Thymus (tissue), 14 donors: ENCODE measurements at places on chromosomes 11 and 22.

DNA sequence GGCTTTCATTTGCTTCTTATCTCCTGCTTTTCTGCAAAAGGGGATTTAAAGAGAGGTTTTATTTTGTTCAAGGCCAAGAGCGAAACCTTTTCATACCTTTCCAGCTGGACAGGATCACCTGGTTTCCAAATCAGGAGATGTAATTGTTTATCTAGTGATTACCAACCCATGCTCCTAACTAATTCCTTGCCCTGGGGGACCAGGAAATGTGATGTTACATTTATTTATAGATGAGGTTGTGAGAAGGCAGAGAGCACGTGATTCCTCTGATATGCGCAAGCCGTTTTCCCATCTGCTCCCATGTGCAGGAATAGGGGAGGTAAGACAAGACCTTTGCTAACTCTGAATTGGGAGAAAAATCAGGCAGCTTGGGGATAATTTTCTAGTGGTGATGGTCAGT, 507.2 kb upstream of the LARGE1 start:
- no peak for DNase-seq

DNA sequence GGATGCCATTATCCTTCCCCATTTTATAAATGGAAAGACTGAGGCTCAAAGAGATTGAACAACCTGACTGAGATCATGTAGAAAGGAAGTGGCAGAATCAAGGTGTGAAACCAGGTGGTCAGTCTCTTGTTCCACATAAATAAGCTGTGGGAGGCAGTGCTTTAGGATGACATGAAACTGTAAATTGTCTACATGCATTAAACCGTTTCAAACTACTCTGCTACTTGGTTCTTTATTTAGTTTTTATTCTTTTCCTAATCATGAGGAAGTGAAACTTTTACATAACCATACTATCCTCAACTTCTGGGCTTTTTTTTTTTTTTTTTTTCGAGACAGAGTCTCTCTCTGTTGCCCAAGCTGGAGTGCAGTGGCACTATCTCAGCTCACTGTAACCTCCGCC, 34.9 kb downstream of the CADM1 start:
- no peak for DNase-seq

GRCh38 chr11:8263109-8263768, 439 bp downstream of the LMO1 start:
- no peak for DNase-seq

GRCh38 chr11:85109141-85109540, 518.0 kb downstream of the DLG2 start:
- no peak for DNase-seq

GRCh38 chr11:132072044-132072857, 701.8 kb downstream of the NTM start:
- no peak for DNase-seq

GRCh38 chr11:106281455-106282173, 204.2 kb downstream of the AASDHPPT start:
- no peak for DNase-seq

- DNase-seq = no peak
Observed at GRCh38 chr11:130514316-130514715, 65.9 kb downstream of the ADAMTS15 start.

GRCh38 chr11:11786771-11787170, 55.0 kb upstream of the USP47 start:
- no peak for DNase-seq

DNA sequence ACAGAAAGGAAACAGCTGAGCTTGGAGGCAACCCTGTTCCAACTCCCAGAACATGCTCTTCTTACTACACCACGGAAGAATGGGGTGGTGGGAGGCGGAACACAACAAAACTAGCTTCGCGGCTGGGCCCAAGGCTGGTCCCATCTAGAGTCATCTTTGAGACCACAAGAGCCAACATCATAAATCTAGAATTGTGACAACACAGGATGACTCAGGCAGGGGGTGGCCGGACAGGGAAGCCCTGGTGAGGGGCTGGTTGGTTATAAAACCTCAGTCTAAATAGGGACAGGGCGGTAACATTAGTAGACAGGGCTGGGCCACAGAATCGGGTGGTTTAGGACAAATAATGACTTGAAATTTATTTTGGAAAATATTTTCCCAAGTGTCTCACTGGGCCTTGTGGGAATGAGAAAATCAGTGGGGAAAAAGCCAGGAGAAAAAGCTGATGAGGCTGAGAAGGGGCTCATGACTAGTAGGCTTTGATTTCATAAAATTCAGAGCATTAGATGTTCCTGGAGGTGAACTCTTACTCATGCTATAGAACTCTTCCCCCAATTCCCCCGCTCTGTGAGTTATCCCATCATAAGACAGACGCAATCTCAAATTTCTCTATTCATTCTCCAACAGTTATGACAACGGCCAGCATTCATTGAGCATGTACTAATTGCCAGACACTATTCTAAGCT, 151.8 kb upstream of the TIMP3 start:
- DNase-seq = no peak

- DNase-seq = no peak
Observed at GRCh38 chr22:39257901-39258475, 13.2 kb upstream of the PDGFB start.

GRCh38 chr11:125322289-125322688, 157.7 kb downstream of the PKNOX2 start:
- DNase-seq = no peak

- DNase-seq = no peak
Observed at GRCh38 chr11:8067567-8067928, 13.5 kb upstream of the TUB start.

DNA sequence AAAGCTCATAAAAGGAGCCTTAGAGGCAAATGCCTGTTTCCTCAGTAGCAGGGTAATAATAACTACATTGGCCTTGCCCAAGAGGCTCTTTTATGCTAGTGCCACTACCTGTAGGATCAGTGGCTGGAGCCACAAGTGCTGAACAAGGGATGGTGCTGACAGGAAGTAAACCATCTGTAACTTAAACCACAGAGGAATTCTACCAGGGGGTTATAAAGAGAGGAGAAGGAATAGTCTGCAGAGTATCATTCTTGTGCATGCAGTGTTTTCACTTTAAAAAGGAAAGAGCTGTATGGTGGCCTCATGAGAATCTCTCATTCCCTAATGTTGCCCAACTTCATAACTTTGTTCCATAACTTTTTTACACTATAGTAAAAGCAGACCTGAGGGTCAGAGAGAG, 168.1 kb downstream of the DBX1 start:
- no peak for DNase-seq

DNA sequence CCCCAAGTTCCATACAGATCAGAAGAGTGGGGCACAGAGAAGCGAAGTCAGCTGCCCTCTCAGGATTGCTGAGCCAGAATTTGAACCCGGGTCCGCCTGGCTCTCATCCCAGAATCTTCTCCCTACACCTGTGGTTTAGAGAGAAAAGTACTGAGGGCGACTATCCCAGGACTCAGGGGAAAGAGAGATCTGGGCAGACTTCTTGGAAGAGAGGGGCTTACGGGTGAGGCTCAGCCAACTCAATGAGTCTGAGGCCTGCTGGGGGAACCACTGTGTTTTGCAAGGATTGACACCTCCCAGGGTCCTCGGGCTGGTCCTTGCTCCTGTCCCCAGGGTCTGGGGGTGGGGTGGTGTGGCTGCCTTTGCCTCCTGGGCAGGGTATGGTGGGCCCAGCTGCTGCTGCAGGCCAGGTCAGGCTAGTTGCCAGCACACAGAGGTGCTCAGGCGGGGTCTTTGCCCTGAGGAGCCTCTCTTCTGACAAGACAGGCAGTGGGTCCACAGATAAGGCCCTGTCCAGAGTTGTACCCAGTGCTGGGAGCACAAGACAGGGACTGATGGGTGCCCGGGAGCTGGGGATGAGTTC, 1.2 kb downstream of the CAPN5 start:
- DNase-seq = no peak

- no peak for DNase-seq
Observed at GRCh38 chr11:10041332-10041731, 252.7 kb downstream of the SBF2 start.

- no peak for DNase-seq
Observed at GRCh38 chr11:8205566-8205965, 36.7 kb upstream of the RIC3 start.

GRCh38 chr11:108715239-108715638, 50.4 kb downstream of the DDX10 start:
- DNase-seq = no peak

- no peak for DNase-seq
Observed at GRCh38 chr11:19193916-19194315, 7.9 kb downstream of the CSRP3 start.

- no peak for DNase-seq
Observed at GRCh38 chr11:92302770-92303169, 78.2 kb downstream of the FAT3 start.

DNA sequence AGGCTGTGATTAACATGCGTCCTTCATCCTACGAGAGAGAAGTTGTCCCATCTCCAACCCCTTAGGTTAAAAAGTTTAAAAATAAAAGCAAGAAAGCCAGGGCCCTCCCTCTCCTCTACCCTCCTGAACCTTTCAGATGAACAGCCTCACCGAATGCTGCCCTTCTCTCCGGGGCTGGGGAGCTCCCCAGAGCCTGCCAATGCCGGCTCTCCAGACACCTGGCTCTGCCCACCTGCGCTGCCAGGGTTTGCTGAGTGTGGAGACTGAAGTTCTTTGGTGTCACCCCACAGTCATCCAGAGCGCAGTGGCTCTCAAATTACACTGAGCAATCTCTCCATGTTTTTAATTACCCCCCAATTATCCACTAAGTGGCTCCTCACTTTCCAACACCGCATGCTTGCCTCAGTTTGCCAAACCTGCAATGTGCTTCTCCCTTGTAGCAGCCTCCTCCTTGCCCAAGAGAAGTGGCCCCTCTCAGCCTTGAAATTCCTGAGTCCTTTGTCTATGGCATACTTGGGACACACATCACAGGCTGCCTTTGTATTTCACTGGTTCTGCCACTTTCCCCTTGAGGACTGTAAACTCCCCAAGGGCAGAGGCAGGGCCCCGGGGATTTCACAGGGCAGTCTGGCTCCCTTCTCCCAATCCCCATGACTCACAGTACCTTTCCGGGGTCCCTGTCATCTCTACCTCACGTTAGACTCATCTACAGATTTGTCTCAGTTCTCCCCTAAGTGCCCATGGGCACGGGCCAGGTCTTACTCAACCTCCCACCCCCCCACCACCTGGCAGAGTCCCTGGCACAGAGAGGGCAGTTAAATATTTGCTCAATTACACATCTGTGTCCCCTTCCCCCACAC, 2.0 kb downstream of the MYH9 start:
- peak; percentile 36 for DNase-seq

DNA sequence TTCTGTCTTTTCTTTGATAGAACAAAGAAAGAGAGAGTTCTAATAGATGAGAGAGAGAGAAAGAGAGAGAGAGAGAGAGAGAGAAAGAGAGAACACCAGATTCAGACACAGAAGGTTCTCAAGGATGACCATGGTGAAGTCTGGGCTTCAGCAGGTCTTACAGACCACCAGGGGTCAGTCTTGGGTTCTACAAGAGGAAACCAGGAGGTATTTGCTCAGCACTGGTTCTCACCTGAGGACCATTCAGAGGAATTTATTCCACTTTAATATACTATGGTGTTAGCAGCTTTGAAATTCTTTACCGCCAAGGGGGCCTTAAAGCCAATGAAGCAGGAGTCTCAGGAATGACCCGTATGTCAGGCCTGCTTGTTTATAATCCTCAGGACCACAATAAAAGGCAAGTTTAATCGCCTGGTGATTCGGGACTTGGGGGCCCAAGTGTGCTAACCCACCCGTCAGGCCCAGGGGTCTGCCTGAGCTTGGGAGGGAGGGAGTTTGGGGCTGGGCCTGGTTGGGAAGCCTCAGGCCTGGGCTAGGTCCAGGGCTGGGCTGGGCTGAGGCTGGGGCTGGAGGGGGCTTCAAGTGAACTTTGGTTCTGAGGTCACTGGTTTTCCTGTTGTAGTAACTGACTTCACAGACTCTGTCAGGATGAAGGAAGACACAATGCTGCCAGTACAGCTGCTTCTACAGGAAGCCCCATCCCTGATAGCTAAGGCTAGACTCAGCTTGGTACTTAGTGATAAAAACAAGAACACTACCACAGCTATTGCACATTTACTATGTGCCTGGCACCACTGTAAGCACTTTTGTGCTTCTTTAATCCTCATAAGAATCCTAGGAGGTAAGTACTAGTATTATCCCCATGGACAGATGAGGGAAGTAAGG, 179.2 kb upstream of the ZBED5 start:
- DNase-seq = peak; percentile 19

DNA sequence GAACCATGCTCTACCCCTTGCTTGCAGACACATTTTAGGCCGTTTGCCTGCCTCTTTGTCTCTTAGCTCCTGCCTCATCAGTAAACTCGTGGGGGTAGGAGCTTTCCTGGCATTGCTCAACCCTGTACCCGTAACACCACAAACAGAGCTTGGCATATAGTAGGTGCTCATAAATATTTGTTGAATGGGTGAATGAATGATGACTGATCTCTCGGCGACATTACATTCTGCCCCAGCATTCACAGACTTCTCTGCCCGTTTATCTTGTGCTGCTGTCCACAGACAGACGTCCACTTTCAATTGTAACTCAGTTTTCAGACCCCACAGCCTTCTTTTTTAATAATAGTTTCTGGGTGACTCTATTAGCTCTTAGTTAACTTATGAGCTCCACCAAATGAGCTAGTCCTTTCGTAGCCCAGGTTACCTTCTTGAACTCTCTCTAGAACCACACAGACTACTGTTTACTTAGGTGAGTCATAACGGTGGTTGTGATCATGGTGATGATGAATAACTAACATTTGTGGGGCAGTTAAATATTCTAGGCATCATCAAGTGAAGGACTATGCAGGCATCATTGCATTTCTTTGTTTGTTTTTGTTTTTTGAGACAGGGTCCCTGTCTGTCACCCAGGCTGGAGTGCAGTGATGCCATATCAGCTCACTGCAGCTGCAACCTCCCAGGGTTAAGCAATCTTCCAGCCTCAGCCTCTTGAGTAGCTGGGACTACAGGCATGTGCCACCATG, 188.4 kb downstream of the ADAMTS15 start:
- DNase-seq = no peak

DNA sequence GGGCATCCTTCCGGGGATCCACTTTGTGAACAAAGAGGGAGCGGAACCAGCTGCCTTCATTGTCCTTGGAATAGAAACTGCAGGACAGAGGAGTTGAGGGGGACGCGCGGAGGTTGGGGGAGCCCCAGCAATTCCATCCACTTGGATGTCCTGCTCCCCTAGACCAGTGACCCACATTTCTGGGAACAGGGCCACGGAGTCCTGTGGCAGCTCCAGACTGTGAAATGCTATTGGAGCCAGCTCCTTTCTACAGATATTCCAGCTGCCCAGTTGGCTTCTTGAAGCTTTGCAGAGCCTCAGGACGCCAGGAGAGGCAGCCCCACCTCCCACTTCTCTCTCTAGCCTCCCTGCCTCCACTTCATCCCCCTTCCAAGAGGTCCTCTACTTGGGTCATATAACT, 10.5 kb downstream of the NIPSNAP1 start:
- DNase-seq = no peak

DNA sequence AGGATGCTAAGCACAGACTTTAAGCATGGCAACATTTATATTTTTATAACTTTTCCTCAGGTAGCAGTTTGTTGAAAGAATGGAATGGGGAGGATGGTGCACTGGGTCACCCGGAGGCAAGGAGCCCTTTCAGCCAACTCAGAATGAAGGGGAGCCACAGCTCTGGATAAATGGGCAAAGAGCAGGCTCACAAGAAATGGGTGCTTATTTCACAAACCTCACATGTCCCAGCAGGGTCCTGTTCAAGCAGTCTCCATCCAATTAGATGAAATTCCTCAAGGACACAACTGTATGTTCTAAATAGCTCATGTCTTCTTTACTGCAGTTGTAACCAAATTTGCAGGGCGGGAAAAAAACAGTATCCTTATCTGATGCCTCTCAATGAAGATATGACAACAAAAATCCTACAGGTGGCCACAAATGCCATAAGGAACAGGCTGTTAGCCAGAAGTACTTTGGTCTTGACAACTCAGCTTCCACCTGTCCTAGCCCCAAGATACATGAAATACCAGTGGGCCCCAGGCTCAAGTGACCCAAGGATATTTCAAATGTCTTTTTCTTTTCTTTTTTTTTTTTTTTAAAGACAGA, 48.2 kb downstream of the MAPK1 start:
- no peak for DNase-seq
